Fibroblast of the aortic adventitia (primary cell): ENCODE measurements at places on chromosomes 12 and 14.

- DNase-seq, result no peak
Measured at GRCh38 chr12:108634341-108634751, 652 bp upstream of the SELPLG start.

- no peak for DNase-seq
Measured at GRCh38 chr12:57775563-57776246, 3.3 kb downstream of the EEF1AKMT3 start.

DNA sequence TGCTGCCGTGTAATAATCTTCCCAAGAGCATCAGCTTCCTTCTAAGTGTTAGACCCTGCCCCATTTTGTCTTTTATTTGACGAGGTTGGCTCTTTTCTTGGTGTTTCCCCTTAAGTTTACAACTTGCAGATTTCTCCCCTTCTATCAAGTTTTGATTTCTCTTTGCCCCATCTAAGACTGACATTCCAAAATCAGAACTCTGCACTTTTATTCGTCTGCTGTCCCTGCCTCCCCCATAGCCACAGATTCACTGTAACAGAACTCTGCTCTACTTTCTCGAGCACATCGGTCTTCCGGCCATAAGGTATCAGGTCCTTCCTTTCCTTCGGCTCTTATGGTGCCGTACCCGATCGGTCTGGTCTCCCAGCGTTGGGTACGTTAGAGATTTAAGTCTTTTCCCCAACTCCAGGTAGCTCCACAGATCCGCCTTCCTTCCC, 563 bp downstream of the DCP1B start:
- peak; percentile 48 for DNase-seq

DNA sequence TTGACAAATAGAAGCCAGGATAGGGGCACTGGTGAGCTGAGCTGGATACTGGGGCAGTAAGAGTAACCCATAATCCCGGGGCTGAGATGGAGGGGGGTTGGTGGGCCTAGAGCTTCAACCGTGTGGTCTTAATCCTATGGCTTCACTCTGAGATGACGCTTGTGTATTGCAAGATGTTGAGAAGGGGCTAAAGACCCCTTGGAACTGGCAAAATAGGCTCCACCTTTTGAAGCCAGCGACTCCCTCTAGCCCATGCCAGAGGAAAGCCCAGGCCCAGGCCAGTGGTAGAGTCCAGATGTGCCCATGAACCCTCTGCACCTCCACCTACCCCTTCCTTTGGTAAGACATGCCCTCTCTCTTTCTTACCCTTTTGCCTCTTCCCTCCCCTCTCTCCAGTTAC, 4.6 kb downstream of the HOXC12 start:
- no peak for DNase-seq

GRCh38 chr12:72889791-72890190, 617.6 kb downstream of the TRHDE start:
- no peak for DNase-seq

- peak; percentile 67 for DNase-seq
Measured at GRCh38 chr12:7859552-7859951, 13.2 kb downstream of the SLC2A14 start.

DNA sequence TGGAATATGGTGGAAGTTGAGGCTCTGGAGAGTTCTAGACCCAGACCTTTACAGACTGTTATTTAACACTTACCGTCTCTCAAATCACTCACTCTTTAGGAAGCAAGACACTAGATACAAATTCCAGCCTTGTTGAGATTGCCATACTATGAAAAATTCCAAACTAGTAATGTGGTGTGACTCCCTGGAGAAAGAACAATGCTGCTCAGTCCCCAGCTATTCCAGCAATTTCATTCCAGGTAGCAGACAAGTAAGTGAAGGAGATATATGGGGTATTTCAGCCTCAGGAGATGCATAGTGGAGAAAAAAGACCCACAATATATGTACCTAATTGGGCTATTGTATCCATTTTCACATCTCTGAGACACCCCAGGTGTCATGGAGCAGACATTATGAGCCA, 678.9 kb upstream of the LMO3 start:
- DNase-seq, result no peak

DNA sequence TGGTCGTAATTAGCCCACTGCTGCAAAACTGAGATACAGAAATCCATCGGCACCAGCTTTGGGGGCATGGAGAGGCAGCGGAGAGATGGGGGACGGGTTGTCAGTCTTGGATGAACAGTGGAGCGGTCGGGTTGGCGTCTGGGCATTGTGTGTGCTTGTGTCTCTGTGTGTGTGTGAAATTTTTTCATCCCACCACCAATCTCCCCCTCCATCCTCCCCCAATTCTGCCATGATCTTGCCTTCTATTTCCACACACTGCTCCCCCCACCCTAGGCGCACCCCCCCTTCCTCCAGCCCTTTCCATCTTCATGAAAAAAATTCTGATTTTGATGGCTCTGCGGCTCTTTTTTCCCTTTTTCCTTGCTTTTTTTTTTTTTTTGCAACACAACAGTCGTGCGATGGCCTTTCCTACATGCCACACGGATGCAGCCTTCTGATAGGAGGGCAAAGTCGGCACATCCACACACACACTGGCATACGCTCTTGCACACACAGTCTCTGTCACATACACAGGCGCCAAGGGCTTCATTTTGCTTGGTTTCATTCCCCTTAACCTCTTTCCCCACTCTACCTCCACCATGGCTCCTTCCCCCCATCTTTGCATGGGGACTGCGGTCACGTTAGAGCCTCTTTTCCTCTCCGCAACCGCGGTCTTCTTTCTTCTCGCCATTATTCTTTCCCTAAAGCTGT, 3.3 kb downstream of the NRXN3 start:
- DNase-seq, result no peak

DNA sequence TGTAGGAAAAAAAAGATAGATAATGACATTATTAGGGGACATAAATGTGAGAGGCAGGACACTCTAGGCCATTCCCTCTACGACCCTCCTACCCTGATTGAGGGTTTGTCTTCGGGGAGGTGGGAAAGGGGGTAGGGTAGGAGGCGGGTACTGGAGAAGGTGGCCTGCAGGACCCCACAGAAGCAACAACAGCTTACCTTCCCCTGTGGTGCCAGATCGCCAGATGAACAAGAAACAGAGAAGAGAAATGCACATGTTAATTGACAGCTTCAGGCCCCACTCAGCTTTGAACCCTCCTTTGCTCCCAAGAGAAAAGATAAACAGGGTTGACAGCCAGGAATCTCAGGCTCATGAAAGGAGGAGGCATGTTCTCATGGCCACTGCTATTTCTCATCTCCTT, 4.8 kb downstream of the PHB2 start:
- DNase-seq, result no peak

DNA sequence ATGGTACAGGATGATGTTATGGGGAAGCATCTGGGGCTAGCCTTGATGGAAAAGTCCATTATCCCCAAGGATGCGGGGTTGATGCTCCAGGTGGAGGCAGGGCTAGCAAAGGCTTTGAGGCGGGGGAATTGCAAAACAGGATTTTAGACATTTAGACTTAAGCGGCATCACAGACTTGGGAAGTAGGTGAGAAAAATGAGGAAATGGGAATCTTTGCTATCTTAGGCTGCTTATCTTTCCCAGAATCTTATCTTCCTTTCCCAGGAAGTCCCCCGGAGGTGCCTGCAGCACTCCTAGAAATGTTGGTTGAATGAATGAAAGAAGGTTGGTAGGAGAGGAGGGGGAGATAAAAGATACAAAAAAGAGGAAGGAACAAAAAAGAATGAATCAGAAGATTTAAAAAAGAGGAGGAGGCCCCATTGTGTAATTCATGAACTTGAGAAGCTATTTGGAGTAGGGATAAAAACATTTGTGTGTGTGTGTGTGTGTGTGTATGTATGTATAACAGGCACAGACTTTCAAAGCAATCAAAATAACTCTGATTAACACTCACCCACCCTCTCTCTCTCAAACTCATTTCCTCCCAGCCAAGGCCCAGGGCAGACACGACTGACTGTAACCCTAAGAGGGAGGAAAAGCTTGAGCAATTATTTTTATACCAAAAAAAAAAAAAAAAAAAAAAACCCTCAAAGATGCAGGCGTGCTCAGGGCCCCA, 62.5 kb upstream of the TBX3 start:
- DNase-seq, result peak; percentile 17

DNA sequence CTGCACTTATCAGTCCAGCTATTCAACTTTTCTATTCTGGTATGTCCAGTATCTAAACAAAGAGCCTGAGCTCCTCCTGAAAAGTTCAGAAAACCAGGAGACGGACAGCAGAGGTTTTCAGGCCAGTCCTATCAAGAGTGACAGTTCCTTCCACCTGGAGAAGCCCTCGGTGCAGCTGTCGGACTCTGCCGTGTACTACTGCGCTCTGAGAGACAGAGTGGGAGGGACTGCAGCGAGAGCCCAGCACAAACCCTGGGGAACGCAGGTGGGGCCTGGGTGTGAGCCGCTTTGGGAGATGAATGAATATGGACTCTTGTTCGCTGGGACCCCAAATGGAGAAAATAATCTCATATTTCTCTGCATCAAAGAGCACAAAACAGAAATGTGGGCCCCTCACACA, 329.8 kb upstream of the OR4E1 start:
- DNase-seq, result no peak

- no peak for DNase-seq
Measured at GRCh38 chr14:70653662-70654061, 11.9 kb downstream of the TTC9 start.

DNA sequence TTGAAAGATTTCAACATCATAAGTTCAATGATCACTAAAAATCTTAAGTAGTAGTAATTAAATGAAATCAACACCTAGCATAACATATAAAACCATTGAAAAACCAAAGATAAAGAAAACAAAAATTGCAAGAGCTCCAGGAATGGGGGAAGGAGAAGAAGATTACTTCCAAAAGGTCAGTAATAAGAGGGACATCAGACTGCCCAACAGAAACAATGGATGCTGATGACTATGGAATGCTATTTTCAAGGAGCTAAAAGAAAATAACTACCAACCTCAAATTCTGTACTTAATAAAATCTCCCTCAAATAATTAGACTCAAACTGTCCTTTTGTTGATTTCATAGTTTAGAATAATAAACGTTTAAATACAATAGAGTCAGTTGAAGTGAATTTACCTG, 314.5 kb upstream of the LMO3 start:
- DNase-seq, result no peak

DNA sequence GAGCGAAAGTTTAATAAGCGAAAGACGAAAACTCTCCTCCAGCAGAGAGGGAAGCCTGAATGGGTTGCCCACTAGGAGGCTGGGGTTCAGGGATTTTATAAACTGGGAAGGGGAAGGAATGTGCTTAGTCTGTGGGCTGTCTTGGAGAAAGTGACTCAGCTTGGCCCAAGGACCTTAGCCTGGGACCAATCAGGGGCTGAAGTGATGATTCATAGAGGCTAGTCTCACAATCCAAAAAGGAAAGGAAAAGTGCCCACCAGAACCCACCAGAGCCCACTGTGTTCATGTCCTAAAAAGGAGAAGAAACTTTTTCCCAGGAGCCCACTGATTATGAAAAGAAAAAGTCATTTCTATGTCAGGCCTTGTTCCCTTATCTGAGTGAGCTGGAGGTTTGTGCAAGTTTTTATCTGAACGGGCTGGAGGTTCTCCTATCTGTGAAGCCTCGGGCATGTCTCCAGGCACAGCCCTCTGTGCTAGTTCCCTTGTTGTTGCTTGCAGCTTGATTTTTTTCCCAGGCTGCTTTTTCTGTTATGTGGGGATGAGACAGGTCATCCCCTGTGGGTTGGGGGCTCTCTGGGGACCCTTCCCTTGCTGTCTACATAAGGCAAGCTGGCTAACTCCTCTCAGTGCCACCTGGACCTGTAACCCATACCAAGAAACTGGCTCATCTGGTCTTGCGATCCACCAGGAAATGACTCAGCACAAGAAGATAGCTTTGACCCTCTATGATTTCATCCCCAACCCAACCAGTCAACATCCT, 8.3 kb upstream of the GOLGA5 start:
- peak; percentile 90 for DNase-seq

DNA sequence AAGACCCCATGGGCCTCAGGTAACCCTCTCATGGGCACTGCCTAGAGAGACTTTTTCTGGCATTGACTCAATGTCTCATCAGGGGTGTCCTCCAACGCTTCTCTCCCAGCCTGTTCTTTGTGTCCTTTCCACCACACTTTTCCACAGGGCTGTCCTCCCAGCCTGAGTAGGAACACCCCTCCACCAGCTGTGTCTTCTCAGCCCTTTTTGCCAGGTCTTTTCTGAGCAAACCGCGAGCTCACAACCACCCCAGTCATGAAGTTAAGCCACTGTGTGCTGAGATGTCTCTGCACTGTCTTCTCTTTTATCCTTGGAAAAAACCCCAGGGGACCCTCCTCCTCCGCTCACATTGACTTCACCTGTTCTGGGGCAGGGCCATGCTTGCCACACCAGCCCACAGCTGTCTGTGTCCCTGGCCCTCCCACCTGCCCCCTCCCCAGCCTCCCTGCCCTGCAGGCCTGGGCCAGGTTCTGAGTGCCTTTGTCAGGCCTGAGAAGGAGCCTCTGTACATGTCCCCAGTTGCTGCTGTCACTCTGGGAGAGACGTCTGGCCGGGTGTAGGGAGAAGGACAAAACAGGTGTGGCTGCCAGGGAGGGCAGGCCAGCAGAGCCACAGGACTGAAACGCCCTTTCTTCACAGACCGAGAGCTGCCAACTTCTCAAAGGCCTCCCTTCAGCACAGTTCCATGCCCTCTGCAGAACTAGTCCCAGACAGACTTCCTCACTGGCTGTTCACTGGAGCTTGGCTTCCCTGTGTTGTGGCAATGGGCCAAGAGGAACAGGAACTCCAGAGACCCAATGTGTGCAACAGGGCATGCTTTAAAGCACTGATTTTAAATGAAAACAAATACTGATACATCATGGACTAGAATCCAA, 50.5 kb upstream of the PNMA1 start:
- DNase-seq, result no peak

DNA sequence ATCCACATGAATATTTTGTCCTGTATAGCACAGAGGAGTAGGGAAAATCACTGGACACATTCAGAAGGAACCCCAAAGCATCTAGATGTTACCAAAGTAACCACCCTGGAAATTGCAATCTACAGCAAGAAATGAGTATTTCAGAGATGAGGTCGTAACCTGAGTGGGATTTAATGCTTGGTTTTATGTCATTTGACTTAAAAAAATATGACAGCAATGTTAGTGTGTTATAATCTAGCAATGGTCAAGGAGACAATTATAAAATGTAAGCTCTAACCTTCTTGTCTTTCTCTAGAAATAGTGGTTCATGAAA, 256.6 kb downstream of the NAV3 start:
- peak; percentile 30 for DNase-seq

GRCh38 chr12:26473291-26473690, 277.9 kb downstream of the SSPN start:
- peak; percentile 23 for DNase-seq

GRCh38 chr12:121773011-121773777, 20.3 kb downstream of the RHOF start:
- peak; percentile 64 for DNase-seq

DNA sequence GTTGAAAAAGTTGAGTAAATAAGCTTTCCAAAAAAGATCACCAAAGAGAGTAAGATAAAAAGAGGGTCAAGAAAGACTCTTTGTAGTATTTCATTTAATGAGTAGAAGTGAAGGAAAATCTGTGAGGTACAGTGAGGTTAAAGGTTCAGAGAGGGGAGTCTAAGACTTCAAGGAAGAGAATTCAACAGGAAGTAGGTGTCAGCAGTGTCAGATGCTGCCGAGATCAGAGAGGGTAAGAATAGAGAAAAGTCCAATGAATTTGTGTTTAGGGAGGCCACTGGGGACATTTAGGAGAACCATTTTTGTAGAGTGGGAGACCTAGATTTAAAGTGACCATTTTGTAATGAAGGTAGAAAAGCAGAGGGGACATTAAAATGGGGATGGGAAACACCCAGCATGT, 71.6 kb upstream of the KRAS start:
- DNase-seq, result no peak

GRCh38 chr12:69906411-69907216, 81.6 kb downstream of the MYRFL start:
- no peak for DNase-seq
